ENCODE measurements at places on chromosomes 7 and 10. TPM values are rescaled to one million over a fixed set of nuclear protein-coding genes. Genes with fewer than 3 reads are reported as not detected.

Gene ARMC3
- not detected for polyA plus RNA-seq

DNA sequence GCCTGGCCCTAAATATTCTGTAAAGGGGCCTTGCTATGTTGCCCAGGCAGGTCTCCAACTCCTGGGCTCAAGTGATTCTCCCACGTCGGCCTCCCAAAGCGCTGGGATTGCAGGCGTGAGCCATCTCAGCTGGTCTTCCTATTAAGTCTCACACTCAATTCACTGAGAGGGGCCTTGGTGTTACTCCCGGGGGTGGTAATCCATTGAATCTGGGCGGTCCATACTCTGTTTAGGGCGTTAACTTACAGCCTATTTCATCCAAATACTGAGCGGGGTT is 665 bp upstream of the SRRT start:
- DNase-seq: no peak

DNA sequence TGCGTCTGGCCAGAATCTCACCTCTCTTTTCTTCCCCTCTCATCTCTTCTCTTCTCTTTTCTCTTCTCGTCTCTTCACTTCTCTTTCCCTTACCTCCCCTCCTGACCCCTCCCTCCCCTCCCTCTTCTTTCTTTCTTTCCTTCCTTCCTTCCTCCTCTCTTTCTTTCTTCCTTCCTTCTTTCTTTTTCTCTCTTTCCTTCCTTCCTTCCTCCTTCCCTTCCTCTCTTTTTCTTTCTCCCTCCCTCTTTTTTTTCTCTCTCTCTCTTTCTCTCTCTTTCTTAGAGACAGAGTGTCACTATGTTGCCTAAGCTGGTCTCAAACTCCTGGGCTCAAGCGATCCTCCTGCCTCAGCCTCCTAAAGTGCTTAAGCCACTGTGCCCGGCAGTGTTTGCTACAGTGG is 4.6 kb upstream of the GTF2IRD1 start:
- no peak for DNase-seq

Gene NKX1-2
- not detected for polyA plus RNA-seq

DNA sequence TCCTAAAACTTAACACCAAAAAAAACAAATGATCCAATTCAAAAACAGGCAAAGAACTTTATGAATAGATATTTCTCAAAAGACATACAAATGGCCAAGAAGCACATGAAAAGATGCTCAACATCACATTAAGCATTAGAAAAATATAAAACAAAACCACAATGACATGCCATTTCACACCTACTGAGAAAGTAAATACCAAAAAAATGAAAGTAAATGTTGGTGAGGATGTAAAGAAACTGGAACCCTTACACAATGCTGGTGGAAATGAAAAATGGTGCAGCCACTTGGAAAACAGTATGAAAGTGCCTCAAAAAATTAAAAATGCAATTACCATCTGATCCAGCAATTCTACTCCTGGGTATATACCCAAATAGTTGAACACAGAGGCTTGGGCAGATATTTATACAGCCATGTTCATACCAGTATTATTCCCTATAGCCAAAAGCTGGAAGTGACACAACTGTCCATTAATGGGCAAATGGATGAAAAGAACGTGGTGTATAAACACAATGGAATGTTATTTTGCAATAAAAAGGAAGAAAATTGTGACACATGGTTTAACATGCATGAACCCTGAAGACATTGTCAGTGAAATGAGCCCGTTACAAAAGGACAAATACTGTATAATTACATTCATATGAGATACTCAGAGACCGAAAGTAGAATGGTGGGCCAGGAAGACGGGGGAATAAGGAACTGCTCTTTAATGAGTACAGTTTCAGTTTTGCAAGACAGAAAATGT is 89.0 kb downstream of the JMJD1C start:
- no peak for DNase-seq

Gene ODAD2
- polyA plus RNA-seq: 1.3 TPM

Gene ADCYAP1R1
- not detected for polyA plus RNA-seq

DNA sequence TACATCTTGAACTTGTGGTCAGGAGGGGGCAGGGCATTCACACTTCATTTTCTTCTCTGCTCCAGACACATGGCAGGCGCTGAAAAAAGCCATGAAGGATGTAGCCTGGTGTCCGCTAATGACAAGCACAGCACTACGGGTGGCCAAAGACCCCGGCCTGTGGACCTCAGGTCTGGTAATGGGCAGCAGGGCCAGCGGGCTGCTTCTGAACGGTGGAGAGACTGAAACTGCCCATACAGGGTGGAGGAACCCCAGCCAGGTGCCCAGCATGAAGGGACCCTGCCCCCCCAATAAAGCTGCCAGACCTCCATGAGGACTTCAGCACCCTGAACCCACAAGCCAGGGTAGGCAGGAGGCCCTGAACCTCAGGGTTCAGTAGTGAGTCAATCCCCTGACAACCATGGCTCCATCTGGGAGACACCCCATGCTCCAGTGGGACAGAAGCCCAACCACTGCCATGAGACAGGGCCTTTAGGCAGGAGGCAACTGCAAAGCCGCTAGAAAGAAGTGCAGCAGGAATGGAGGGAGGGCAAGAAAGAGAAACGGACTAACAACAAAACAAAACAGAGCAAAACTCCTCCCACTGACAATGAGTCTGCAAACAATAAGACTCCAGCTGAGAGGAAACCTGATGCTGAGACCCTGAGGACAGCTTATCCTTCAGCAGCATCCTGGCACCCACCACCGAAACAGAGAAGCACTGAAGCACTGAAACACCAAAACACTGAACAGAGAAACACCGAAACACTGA is 140.2 kb upstream of the PPP2R2D start:
- no peak for DNase-seq

Gene NACAD
- 0.64 TPM for polyA plus RNA-seq

GRCh38 chr7:12069757-12070156 is 141.3 kb upstream of the TMEM106B start:
- no peak for DNase-seq

GRCh38 chr10:497289-497688 is 192.2 kb downstream of the DIP2C start:
- no peak for DNase-seq

Gene PRR15
- not detected for polyA plus RNA-seq

Gene NODAL
- polyA plus RNA-seq: not detected

Gene SSC4D
- polyA plus RNA-seq: 0.45 TPM

DNA sequence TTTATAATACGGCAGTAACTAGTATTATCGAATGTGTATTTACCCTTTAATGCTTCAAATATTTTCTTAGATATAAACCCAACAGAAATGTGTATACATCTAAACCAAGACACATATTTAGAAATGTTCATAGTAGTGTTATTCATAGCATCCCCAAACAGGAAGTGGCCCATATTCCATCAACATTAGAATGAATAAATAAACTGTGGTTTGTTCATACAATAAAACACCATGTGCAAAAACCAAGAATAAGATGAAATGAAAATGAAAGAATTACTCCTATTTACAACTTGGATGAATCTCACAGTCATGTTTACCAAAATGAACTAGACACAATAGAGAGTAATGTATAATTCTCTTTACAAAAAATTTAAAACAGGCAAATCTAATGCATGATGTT is 9.2 kb upstream of the CAV2 start:
- DNase-seq: no peak

DNA sequence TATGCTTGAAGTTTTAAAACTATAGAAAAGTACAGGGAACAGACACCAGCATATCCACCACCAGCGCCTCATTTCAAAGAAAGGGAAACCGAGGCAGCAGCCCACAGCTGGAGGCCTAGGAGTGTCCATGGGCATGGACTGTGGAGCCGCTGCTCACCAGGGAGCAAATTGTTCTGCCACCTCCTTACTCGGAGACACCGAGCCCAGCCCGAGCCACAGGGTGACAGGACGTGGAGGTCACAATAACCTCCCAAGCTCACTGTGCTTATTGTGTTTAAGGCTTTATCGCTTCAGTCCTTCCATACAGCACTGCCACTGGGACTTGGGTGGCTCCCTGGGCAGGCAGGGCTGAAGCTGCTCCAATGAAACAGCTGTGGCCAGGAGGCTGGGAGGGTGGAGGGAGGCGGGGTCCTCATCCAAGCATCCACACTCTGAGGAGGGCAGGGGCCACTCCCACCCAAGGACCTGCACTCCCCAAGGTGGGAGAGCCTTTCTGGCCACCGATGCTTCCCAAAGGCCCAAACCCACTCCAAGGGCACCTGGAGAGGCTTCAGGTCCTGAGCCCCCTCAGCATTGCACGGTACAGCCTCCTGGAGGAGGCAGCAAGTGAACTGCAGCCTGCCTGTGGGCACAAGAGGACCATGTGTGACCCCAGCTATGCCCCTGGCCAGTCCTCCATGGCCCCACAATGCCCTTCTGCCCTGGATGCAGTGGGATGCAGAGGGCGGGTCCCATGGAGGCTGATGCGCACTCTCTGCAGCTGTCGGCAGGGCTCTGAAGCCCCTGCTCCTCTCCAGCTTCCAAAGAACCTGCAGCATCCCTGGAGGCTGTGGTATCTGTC is 38.7 kb upstream of the RET start:
- no peak for DNase-seq

DNA sequence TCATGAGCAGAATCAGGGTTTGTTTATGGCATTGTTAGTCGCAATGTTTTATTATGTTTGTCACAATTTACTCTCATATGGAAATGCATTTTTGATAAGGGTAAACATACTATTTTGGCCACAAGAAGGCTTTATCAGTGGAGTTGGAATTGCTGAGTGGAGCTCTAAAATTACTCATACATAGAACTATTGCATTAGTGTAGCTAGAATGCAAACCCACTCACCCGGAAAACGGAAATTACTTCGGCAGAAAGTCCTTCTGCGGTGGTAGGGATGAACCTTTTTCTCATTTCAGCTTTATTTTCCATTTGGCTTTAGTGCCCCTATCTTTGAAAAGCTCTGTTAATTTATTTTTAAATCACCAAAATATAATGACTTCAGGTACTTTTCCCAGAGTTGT is 42.8 kb upstream of the NPY start:
- DNase-seq: no peak

GRCh38 chr10:130377986-130378540 is 241.9 kb downstream of the GLRX3 start:
- DNase-seq: no peak

DNA sequence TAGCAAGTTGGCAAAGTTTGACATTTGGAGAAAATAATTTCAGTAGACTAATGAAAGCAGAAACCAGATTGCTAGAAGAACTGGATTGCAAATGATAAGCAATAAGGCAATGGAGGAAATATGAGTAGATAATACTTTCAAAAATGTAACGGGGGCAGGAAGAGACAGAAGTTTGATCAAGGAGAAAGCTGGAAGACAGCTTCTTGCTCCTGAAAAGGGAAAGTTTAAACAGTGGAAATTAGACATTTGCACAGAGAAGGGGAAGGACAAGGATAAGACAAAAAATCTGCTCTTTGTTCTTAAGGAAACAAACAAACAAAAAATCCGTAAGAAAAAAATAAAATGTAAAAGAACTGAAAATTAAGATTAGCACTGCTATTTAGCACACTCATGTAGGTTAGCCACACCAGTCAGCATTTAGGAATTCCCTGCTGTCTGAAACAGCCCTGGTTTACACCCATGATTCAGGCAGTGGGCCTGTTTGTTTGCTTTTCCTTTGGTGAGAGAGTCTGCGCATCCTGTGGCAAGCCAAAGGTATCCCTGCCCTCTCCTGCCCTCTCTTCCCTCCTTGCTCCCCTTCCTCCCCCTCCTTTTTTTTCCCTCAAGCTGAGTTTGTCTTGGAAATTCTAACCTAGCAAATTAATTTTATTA is 104.3 kb upstream of the CAV2 start:
- peak; percentile 66 for DNase-seq

DNA sequence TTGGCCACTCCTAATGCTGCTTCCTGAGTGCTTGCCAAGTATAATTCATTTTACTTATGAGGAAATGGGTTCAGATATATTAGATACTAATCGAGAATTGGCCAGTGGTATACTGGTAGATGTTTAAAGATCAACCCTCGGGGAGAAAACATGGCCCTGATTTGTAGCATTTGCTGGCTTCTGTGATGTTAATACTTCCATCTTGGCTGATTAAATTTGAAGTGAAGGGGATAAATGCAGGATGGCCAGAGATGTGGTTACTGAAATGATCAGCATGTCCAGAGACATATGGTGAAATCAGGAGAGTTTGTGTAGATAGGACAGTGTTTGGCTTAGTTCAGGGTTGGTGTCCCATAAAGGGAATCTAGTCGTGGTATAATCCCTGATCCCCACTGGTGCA is 11.2 kb downstream of the UBE2D4 start:
- no peak for DNase-seq

DNA sequence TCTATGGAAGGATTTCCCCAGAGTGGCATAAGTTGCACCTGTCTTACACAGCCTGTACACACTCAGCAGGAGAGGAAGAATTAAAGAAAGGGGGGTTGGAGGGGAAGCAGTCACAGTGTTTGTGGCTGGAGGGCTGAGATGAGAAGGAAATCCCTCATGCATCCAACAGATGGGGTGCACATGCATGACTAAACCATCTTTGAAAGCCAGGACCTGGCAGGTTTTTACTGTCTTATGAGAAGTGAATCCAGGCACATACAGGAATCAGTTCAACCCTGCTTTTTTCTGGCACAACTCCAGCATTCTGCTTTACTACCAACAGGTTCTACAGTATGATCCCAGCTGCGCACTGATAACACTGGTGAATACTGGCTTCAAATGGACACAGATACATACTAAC is 107.7 kb downstream of the CACNA2D1 start:
- no peak for DNase-seq

Gene ZNF25
- polyA plus RNA-seq: 10.9 TPM

Gene ASB10
- polyA plus RNA-seq: not detected

Gene EGR2
- polyA plus RNA-seq: 0.57 TPM

GRCh38 chr7:75971961-75972763 is 22.2 kb downstream of the TMEM120A start:
- DNase-seq: no peak

DNA sequence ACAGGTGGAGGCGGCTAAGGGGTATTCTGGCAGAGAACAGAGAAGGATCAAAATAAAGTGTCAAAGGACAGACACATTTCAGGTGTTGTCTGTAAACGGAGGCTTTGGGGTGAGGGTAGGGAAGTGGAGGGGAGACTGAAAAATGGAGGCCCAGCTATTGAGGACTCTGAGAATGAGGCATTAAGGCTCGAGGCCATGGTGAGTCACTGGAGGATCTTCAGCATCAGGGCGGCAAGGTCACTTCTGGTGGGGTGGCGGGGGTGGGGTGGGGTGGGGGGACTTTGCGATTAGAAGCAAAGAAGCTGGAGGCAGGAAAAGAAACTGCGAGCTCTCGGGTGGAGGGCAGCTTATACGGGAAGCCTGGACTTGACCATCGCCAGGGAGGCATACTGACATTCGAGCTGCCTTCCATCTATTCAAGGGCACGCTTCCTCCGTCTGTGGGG is 58.4 kb upstream of the PCGF5 start:
- no peak for DNase-seq

- no peak for DNase-seq
Measured at GRCh38 chr7:158572000-158572828, 15.4 kb downstream of the PTPRN2 start.

GRCh38 chr7:47661051-47661714 is 79.3 kb upstream of the TNS3 start:
- DNase-seq: no peak

DNA sequence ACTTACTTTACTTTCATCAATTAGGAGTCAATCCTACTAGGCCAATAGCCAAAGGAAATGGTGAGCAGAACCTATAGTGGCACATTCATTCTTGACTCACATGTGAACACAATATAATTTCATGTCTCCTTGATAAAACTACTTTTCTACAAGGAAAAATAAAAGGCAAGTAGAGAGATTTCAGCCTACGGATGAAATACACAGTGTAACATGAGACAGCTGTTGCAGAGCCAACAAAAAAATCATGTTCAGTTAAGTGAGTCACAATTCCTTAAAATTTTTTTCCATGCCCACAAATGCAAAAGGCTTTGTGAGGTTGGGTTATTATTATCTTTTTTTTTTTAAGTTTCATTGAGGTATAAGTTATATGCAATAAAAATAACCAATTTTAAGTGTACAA is 54.8 kb downstream of the GPR141 start:
- no peak for DNase-seq

All from AG04450 (cell line).